ENCODE measurements at places on chromosomes 5 and 9. TPM values are rescaled to one million over a fixed set of nuclear protein-coding genes. Genes with fewer than 3 reads are reported as not detected.

Gene LRRC19
- not detected for total RNA-seq

Gene PLEKHG4B
- total RNA-seq, result 0.56 TPM

Gene ZNF366
- not detected for total RNA-seq

Gene GNA14
- total RNA-seq, result not detected

Gene FOXD4L3
- not detected for total RNA-seq

Gene C9orf78
- total RNA-seq, result 53.3 TPM

Gene SAPCD2
- total RNA-seq, result 29.3 TPM

Gene TPPP
- total RNA-seq, result 5.3 TPM

Gene GNPDA1
- total RNA-seq, result 70.8 TPM

Gene NEUROG1
- total RNA-seq, result not detected

Gene PCDHGB6
- 0.12 TPM for total RNA-seq

Gene RANBP6
- 17.6 TPM for total RNA-seq

Measured in A549 treated with DMSO at 1 μM for 4 hours (cell line).